Stimulated activated naive CD4-positive, alpha-beta T cell treated with Interleukin-2 at 50 U/mL for 16 hours (primary cell): ENCODE measurements at places on chromosomes 12 and 14.

DNA sequence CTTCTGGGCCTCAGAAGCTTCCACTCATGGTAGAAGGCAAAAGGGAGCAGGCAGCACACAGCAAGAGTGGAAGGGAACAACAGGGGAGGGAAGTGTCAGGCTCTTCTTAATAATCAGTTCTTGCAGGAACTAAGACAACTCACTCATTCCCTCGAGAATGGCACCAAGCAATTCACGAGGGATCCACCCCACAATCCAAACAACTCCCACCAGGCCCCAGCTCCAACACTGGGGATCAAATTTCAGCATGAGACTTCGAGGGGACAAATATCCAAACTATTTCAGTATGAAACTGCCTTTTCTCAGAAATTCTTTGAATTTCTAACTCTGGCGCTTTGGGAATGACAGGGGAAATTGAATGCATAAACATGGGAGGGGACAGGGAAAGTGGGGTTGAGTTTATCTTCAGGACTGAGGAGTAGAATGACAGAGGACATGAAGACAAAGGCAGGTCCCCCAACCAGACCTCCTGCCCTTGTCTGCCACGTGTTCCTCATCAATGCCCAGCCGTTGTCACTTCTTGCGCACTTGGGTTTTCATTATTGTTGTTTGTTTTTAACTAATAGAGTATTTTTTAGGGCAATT is 24.6 kb upstream of the APOF start:
- no peak for DNase-seq

GRCh38 chr12:78040111-78040510 is 209.4 kb downstream of the NAV3 start:
- no peak for DNase-seq

- no peak for DNase-seq
Observed at GRCh38 chr12:20501958-20502357, 133.6 kb downstream of the PDE3A start.

DNA sequence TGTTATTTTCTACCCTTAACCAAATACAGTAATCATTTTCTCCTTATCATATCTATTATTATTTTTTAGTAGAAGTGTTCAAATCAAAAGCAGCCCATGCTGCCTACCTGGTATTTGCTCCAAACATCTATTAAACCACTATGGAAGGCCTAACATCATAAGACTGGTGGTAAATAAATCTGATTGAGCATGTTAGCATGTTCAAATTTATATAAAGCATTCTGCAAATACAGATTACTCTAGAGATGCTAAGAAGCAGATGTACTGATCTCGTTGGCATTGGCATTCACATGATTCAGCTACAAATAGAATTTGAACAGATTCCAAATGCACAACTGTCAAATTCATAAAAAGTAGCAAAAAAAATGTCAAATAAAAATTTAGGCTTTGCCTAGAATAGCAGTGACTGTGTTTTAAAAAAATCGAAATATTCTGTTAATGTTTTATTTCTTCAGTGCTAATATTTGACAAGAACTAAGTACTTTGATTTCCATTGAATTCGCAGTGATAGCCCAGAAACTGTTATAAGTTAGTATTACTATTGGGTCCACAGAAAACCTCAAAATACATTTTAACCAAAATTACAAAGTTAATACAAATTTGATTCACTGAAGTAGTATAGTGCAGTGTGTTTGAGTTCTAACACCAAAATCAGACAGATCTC is 9.4 kb upstream of the OSBPL8 start:
- no peak for DNase-seq

- DNase-seq, result no peak
Observed at GRCh38 chr12:68633614-68634558, 23.2 kb downstream of the RAP1B start.

DNA sequence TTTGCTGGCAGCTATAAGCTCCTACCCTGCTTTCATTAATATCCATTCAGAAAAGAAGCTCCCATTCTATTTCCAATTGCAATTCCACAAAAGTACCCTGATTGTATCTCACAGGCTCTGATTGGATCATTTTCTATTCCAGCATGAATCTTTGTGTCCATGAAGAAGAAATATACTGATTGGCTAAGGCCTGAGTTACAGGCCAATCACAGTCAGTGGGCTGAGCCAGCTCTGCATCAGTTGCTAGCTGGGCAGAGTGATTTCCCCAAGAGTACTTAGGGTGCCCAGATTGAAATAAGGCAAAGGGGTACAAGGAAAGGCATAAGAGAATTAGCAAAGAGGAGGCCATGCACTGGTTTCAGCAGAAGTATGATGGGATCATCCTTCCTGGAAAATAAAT is 14.4 kb downstream of the ART4 start:
- no peak for DNase-seq

DNA sequence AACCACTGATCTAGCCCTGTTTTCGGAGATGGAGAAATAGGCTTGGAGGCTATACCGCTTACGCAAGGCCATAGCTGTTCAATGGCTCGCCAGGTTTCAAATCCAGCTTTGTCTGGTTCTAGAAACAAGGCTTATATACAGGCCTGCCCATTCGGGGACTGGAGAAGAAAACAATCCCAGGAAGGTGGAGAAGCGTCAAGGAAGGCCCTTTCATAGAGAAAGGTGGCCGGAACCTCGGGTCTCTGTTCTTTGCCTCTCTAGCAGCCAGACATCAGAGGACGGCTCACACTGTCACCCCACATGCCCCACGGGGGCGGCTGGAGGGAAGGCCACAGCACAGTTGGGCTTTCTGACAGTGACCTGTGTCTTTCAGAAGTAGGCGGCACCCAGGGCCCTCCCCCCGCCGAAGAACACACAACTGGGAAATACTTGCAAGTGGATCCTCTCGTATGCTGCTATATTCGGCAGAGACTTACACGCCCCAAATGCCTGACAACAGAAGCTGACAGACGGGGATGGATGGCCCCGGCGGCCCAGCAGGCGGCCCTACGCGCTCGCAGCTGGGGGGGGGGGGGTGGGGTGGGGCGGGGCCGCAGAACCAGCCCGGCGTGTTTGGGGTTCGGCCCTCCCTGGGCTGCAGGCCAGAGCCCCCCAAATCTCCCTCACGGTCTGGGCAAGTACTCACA is 4.5 kb upstream of the SETD1B start:
- peak; percentile 54 for DNase-seq

DNA sequence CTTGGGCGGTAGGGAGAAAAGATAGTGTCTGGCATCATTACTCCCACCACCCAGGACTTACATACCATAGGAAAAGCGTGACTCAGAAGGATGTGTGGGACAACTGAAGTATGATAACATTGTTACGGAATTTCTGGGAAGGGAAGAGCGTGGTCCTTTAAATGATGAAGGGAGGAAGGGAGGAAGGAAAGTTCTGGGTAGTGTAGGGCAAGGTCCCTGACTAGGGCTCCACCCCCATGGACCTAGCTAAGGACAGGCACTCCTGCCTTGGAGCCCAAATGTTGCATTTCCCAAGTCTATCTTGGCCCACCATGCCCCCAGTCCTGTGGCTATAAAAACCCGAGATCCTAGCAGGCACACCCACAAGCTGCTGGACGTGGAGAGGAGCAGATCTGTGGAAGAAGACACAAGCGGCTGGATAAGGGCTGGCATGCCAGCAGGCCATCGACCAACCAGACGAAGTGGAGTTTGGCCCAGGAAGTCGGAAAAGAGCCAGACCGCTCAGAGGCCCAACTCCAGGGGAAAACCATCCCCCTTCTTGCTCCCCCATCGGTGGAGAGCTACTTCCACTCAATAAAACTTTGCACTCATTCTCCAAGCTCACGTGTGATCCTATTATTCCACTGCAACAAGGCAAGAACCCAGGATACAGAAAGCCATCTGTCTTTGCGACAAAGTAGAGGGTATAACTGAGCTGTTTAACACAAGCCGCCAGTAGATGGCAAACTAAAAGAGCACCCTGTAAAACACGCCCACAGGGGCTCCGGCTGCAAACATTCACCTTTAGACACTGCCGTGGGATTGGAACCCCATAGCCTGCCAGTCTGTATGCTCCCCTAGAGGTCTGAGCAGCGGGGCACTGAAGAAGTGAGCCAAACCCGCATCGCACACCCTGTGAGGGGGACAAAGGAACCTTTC is 23.0 kb upstream of the RAB21 start:
- DNase-seq, result no peak

DNA sequence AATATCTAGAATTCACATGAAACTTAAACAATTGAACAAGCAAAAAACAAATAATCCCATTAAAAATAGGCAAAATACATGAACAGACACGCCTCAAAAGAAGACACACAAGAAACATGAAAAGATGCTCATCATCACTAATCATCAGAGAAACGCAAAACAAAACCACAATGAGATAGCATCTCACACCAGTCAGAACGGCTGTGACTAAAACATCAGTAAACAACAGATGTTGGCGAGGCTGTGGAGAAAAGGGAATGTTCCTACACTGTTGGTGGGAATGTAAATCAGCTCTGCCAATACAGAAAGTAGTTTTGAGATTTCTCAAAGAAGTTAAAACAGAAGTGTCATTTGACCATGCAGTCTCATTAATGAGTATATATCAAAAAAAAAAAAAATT is 121.3 kb downstream of the PTPRO start:
- no peak for DNase-seq

GRCh38 chr14:73802431-73803188 is 49.0 kb upstream of the PTGR2 start:
- no peak for DNase-seq

- no peak for DNase-seq
Observed at GRCh38 chr12:68856510-68856909, 48.5 kb downstream of the MDM2 start.

DNA sequence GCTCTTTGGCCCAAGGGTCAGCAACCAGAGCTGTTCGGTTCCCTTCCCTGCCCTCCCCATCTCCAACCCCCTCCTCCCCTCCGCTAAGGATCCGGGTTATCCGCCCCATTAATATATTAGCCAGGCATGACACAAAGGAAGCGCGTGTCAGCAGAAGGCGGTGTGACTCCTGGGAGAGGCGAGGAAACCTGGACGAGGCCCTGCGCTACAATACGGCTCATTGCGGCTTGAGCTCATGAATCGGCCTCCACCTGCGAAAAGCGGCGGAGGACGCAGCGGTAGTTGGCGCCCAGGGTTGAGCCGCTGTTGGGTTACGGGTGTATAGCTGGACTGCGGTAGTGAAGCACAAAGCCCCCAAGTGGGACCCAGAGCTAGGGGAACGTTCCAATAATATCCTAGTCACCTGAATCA is 9.9 kb downstream of the FOXA1 start:
- DNase-seq, result no peak

DNA sequence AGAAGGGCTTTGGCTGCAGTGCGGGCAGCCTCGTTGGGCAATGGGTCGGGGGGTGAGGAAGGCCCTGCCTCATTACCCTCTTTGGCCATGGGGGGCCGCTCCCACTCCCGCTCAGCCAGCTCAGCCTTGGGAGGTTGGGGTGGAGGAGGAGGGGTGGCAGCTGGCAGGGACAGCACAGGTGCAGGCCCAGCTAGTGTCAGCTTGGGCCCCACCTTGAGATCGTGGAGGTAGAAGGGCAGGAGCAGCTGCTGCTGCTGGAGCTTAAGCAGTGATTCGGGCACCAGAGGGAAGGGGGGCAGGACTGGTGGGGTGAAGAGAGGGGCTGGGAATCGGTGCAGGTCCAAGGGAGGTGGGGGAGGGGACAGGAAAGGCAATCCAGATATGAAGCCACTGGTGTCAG is 26.0 kb downstream of the ZFHX2 start:
- no peak for DNase-seq

GRCh38 chr14:96287856-96288255 is 31.8 kb downstream of the BDKRB1 start:
- DNase-seq, result no peak

GRCh38 chr12:12563290-12563928 is 746 bp upstream of the DUSP16 start:
- DNase-seq, result no peak

- DNase-seq, result no peak
Observed at GRCh38 chr14:71883094-71883493, 49.1 kb upstream of the RGS6 start.

DNA sequence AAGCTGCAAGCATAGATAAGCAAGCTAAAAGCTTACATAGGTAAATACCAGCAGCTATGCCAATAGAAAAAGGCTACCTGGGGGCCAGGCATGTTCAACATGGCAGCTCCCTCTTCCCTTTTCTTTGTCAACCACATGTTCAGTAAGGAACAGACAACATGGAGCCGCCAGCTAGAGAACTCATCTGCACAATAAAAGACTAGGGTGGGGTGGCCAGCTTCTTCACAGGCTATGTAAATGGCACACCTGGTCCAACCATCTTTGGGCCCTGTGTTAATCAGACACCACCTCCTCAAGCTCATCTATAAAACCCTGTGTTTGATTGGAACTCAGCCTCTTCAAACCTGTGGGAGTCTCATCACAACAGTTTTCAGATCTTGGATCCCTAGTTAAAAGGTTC is 129.7 kb upstream of the TMPO start:
- no peak for DNase-seq

DNA sequence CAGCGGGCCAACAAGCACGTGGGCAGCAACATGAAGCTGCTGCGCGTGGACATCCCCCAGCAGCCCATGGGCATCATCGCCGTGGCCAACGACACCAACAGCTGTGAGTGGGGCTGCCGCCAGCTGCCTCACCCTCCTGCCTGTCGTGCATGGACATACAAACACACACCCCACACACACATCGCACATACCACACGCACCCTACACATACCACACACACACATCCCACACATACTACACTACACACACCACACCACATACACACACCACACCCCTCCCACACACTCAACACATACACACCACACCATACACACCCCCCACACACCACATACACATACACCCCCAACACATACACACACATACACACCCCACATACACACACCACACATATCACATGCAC is 25.2 kb upstream of the NXPH4 start:
- DNase-seq, result no peak

DNA sequence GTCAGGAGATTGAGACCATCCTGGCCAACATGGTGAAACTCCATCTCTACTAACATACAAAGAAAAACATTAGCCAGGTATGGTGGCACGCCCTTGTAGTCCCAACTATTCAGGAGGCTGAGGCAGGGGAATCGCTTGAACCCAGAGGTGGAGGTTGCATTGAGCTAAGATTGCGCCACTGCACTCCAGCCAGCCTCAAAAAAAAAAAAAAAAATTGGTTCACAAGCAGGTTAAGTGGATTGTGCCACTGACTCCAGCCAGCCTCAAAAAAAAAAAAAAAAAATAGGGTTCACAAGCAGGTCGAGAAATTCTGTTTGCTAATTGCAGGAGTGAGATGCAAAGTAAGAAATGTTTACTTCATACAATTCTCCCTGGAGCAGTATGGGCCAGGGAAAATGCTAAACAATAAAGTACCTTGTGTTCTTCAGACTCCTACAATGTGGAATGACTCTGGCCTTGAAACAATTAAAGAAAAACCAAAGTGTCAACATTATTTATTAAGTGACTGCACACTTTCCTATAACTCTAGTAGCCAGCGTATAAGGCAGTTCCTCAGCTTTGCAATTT is 6.1 kb downstream of the EDDM3B start:
- DNase-seq, result no peak

DNA sequence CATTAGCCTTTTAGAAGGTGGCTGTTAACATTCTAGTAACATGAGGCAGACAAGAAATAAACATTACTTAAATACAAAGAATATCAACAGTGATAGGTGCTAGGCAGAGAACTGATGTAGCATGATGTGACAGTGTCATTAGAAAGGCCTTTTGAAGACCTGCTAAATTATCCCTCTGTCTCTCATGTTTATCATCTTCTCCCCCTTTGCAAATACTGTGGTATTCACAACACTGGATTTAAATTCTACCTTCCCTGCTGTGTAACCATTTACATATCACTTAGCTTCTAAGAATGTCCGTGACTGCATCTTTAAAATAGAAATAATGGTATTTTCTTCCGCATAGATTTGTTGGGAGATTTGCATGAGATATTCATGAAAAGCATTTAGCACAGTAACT is 74.4 kb upstream of the CLEC14A start:
- no peak for DNase-seq

GRCh38 chr12:15205341-15206010 is 15.7 kb downstream of the RERG start:
- DNase-seq, result no peak
